ENCODE measurements at places on chromosomes 7 and 10. TPM values are rescaled to one million over a fixed set of nuclear protein-coding genes. Genes with fewer than 3 reads are reported as not detected.

The OR2A1 gene
- 0.13 TPM for total RNA-seq

The NUTM2D gene
- total RNA-seq = 0.81 TPM

The LRRN3 gene
- total RNA-seq = 1.9 TPM

The MORN4 gene
- 9.5 TPM for total RNA-seq

The DYNC1I1 gene
- total RNA-seq = 0.16 TPM

The FOXI2 gene
- total RNA-seq = not detected

The FAM241B gene
- total RNA-seq = 6.1 TPM

The CFAP58 gene
- 0.16 TPM for total RNA-seq
